ENCODE measurements at places on chromosomes 6 and 20.
A peak's percentile ranks its signal among the peaks of the same experiment; 100 is the strongest.

DNA sequence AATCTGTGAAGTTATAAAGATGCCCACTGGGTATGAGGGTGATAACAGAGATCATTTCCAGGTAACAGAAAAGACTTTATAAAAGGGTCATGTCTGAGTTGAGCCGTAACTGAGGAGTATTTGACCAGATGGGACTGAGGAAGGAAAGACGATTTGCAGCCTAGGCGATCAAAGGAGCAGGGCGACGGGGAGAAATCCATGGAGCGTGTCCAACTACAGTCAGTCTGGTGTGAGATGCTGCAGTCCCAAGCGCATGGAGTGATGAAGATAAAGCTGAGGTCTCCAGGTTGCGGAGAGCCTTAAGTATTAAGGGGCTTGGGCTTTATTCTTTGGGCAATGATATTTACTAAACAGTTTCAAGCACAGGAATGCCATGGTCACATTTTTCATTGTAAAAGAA, 166.7 kb downstream of the PRKN start:
- no peak for DNase-seq

GRCh38 chr20:24778585-24779031, 170.5 kb upstream of the CST7 start:
- DNase-seq: no peak

DNA sequence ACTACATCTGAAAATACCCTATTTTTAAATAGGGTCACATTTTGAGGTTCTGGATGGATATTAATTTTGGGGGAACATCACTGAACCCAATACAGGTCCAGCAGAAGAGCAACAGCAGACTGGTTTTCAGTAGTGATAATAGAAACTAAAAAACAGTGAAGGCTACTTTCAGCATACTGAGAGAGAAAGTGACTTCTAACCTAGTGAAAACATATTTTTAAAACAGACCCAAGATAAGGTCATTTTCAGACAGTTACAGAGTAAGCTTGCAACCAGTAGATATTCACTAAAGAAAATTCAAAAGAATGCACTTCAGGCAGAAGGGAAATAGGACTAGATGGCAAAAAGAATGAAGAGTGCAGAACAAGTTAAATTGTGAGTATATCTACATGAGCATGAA, 42.0 kb upstream of the TMEM244 start:
- DNase-seq: no peak

GRCh38 chr20:16707674-16708073, 22.2 kb upstream of the SNRPB2 start:
- no peak for DNase-seq

- DNase-seq: no peak
These were observed 125.0 kb downstream of the TBX18 start for GRCh38 chr6:84639396-84639795.

- peak; percentile 80 for DNase-seq
These were observed 10.1 kb downstream of the HFE start for GRCh38 chr6:26097268-26097875.

DNA sequence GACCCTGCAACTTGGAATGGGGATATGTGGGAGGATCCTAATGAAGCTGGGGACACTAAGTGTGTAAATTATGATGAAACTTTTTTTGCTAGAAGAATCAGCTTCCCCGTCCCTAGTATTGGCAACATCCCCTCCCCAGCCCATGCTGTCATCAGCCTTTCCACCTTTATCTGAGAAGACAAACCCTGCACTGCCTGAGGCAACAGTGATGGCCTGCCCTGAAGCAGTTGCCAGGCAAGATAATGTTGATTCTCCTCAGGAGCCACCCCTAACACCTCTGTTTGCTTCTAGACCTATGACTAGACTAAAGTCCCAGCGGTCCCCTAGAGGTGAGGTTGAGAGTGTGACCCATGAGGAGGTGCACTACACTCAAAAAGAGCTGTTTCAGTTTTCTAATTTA, 27.1 kb downstream of the MICA start:
- DNase-seq: peak; percentile 36

- DNase-seq: peak; percentile 72
These were observed 15.1 kb upstream of the PPP1R16B start for GRCh38 chr20:38790200-38791053.

- no peak for DNase-seq
These were observed 158.0 kb downstream of the TENT5A start for GRCh38 chr6:81594501-81594900.

DNA sequence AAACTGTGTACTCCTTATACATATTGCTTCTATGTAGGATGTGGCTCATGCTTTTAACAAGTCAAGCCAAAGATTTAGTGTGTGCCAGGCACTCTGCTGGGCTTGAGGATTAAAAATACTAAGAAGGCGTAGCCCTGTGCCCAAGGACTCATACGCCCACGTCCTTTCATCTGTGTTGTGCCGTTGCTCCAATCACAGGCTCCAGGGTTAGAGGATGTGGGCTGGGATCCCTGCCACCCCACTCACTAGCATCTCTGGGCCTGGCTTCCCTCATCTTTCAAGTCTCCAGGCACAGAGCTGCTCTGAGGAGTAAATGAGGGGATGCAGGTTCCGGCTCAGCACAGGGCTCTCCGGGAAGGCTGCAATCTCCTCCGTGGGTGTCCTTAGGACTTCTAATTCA, 214.2 kb downstream of the SYNDIG1 start:
- no peak for DNase-seq

DNA sequence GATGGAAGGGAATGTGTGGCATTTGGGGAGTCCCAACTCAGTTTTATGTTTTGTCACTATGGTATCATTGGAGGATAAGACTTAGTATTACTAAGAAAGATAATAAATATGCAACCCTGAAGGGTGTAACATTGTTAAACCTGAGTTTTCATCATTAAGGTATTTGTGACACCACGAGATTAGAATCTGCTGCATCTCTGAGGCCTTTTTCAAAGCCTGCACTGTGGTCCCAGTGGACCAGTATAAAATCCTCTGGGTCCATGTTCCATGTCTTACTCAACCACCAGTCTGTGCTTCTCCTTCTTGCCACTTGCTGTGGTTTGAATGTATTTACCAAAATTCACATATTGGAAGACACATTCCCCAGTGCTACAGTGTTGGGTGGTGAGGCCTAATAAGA, 130.6 kb downstream of the TBX18 start:
- DNase-seq: no peak

DNA sequence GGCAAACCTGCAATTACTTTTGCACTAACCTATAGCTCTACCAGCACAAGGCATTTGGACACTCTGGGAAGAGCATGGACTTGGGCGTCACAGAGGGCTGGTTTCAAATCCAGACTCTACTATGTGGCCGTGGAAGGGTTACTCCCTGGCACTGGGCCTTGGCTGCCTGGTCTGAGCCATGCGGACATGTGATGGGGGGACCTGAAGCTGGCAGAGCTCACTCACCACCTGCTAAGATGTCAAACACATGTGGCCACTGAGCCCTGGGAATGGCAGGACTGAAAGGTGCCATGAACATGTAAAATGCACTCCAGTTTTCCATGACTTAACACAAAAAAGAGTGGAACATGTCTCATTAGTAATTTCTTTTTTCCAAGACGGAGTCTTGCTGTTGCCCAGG, 23.7 kb downstream of the VSTM2L start:
- DNase-seq: no peak

- no peak for DNase-seq
These were observed 83.7 kb downstream of the YTHDF1 start for GRCh38 chr20:63132131-63132714.

DNA sequence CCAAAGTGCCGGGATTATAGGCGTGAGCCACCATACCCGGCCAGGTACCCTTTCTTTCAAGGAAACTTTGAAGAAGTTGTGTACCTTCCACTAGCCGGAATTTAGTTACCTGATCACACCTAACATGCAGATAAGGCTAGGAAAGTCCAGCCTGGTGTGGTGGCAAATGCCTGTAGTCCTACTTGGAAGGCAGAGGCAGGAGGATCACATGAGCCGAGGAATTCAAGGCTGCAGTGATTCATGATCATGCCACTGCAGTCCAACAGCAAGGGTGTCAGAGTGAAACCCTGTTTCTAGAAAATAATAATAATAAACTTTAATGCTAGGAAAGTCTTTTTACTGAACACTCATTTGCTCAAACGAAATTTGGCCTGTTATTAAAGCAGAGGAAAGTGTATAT, 21.0 kb downstream of the NFYA start:
- no peak for DNase-seq

GRCh38 chr20:62782149-62782892, 14.0 kb upstream of the MRGBP start:
- DNase-seq: no peak
